Kasumi-1 (cell line): ENCODE measurements at places on chromosomes 2 and 18.

- no peak for DNase-seq
Measured at GRCh38 chr18:40018266-40018665, 1936.8 kb upstream of the PIK3C3 start.

DNA sequence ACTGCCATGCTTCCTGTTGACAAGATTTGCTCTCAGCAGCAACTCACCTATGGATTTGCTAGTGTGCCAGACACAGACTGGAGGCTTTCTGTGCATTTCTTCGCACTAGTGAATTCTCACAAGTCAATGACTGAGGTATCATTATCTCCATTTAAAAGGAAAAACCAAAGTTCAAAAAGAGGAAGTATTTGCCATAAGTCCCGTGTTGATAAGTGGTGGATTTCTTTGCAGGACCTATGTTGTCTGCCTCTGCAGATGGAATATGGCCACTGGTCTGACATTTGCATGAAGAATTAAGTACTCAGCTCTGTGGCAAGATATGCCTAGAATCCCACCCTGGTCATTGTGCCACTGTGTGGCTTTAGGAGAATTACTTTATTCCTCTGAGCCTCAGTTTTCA lies 299.6 kb downstream of the PAX3 start:
- DNase-seq, result no peak

DNA sequence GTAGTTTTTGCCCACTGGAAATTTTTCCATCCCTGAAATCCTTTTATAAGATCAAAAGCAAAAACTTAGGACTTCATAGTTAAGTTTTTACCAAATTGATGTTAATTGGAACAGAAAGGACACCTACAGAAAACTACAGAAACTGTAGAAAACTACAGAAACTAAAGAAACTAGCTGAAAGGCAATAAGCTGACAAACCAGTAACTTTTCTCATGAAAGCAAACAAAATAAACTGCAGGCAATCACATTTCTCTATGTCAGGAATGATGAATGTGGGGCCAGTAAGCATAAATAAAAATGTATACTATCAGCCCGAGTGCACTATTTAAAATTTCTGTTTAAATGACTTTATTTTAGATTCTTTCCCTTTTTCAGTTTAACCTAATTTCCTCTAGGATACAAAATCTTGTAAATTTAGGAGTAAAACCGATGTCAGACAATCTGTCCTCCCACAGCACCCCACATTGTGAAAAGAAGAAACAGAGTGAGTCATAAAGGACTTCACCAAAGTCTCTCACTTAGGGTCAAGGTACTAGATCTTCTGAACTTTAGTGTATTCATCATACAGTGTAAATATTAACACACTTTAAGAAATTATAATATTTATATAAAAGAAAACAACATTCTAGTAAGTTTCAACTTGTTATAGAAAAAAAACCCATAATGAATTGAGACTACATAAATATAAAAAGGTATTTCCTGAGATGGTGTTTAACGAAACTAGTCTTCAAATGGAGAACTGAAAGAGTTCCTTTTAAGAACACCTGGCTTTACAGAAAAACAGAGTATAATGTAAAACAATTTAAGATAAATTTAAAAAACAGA lies 46.6 kb downstream of the USP40 start:
- DNase-seq, result no peak

GRCh38 chr2:35199298-35199697 lies 1156.3 kb upstream of the CRIM1 start:
- DNase-seq, result no peak

GRCh38 chr2:195533771-195534642 lies 123.0 kb upstream of the SLC39A10 start:
- peak; percentile 47 for DNase-seq

DNA sequence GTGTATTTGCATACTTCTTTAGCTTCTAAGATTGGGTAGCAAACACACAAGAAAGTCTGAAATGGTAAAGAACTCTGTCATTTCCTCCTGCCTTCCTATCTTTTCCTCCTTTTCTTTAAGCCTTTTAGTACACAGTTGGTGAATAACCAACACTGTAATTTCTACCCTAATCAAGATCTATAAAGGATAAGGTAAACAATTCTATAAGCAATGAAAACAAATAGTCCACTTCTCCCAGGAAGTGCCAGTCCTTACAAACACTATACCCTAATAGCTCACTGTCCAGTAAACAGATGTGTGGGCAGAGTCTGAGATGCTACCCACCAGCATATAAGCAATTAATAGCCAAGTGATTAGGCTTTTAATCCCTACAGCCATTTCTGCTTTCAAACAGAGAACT lies 81.0 kb upstream of the TFCP2L1 start:
- DNase-seq, result no peak

DNA sequence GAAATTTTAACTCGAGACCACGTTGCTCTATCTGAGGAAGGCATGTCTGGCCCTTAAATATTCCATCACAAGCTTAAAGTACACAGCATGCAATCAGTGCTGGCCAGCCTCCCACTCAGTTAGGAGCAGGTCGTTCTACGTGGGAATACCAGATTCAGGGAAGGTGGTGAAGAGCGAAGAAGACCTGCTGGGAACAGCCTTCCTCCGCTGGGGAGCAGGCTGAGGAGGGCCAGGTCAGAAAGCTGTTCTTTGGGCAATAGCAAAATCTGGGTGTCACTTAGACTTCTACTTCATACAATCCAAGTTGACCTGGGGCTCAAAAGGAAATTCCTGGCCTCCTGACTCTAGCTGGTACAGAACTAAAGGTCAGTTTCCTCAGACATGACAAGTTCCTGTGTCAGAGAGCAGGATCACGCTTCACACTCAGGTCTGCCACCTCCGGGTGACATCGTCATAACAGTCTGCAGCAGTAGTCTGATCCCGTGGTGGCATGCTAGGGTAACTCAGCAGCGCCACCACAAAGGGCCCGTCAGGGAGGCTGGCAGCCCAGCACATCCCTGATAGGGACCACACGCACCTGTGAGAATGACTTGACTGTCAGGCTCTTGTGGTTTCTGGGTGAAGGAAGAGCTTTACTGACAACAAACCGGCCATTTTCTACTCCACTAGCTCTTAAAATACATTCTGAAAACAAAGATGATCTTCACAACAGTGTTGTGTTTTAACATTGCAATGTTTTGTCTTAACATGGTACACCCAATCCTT lies 35.2 kb upstream of the NAPG start:
- DNase-seq, result peak; percentile 3

DNA sequence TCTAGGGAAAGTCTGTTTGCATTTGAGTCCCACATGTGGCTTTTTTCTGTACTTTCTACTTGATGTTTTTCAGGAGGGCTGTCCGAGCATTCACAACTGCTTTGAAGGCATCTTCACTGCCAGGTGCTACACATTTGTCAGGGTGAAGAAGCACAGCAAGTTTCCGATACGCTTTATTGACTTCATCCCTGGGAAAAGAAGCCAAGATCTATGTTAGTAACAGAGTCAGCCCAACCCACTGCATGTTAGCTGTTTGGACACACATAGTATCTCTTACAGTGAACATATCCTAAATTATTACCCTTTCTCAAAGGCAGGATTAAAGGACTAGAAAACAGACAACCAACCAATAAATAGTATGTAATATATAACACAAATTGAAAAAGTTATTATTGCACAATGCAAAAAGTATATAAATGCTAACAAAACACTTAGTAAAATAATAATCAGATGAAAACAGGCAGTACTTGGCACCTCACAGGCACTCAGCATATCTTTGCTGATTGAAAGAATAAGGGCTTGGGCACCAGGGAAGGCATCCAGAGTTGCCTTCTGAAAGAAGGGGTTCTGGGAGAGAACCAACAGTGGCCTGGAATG lies 24.1 kb downstream of the DNAJC27 start:
- no peak for DNase-seq

DNA sequence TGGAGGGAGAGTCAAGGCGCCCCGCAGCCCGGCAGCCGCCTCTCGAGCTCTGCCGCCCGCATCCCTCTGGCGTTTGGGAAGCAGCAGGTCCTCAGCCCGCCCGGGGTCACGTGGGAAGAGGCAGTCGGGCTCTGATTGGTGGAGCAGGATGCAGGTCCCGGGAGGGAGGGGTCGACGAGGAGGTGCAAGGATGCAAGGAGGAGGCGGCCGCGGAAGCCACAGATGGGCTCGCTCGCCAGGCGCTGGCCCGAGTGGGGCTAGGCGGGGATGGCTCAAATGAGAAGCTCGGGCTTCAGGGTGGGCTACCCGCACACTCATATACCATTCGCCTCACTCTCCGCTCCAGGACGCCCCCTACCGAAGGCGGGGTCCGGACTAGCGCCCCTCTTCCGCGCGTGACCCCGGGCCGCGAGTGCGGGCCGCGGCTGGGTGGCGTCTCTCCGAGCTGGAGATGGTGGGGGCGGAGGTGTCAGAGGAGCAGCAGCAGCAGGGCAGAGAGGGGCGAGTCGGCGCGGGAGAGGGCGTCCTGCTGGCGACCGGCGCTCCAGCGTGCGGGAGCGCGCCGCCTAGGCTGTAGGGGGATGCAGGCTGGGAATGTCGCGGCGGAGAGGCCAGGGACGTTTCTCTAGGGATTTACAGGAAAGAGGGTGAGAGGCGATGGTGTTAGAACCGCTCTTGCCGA lies at the start of gene TMEFF2:
TSS of gene TMEFF2 (minus strand) at position 68 of the 682 bp plus-strand sequence. CDS start 409 bp downstream, outside the sequence.
- DNase-seq, result peak; percentile 56

DNA sequence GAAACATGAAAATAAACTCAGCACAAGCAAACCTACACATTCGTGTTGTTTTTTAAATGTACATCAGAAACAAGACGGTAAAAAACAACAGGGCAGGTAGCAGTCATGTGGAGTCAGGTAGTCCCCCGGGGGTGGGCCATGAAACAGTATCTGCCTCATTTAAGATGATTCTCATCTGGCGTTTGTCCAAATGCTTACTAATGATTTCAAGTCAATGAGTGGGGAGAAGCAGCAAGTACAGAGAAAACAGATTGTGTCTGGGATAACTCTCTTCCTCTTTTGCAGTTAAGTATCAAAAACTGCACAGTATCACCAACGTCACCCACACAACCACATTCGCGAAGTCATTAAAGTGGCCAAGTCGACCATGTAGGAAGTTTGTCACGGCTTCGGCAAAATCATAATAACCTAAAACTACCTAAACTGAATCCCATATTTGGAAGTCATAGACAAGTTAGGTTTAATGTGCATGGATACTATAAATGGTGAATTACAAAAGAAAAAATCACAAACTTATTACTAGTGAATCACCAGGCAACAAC lies 1.3 kb downstream of the LAPTM4A start:
- DNase-seq, result peak; percentile 84

DNA sequence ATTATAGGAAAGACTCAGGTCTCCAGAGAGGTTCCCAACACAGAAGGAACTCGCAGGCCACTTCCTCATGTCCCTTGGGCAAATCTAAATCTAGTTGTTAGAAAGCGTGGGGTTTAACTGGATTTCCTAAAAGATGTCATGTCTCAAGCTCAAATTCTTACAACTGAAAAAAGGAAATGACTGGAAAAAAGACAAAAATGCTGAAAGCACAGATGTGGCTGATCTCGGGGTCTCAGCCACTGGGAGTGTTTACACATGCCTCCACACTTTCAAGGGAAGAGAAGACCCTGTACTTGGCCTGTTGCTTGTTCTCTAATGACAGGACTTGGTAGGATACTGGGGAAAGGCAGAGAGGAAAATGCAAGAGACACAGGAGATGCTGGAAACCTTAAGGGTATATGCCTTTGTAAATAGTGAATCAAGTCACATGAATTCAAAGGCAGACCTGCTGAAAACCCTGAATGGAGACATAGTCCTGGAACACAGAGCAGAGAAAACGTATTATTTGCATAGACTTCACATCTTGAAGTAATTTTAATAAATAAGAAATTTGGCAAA lies 160.9 kb upstream of the MEIS1 start:
- DNase-seq, result no peak

GRCh38 chr2:231104115-231104713 lies 20.6 kb downstream of the HTR2B start:
- DNase-seq, result peak; percentile 52
